ENCODE measurements at places on chromosomes 6 and 20. TPM values are rescaled to one million over a fixed set of nuclear protein-coding genes. Genes with fewer than 3 reads are reported as not detected.

Gene OR14J1
- total RNA-seq, result not detected

Gene FNDC1
- 0.05 TPM for total RNA-seq

Gene CHRNA4
- total RNA-seq, result not detected

- no peaks in the 10 kb centered on the region for H3K27me3 ChIP-seq
- no peaks in the 10 kb centered on the region for H3K4me1 ChIP-seq
- H3K4me3 ChIP-seq, result no peak overlapping the region
- no peaks in the 10 kb centered on the region for H3K36me3 ChIP-seq
These were observed 74.0 kb upstream of the XRN2 start for GRCh38 chr20:21229163-21229562.

DNA sequence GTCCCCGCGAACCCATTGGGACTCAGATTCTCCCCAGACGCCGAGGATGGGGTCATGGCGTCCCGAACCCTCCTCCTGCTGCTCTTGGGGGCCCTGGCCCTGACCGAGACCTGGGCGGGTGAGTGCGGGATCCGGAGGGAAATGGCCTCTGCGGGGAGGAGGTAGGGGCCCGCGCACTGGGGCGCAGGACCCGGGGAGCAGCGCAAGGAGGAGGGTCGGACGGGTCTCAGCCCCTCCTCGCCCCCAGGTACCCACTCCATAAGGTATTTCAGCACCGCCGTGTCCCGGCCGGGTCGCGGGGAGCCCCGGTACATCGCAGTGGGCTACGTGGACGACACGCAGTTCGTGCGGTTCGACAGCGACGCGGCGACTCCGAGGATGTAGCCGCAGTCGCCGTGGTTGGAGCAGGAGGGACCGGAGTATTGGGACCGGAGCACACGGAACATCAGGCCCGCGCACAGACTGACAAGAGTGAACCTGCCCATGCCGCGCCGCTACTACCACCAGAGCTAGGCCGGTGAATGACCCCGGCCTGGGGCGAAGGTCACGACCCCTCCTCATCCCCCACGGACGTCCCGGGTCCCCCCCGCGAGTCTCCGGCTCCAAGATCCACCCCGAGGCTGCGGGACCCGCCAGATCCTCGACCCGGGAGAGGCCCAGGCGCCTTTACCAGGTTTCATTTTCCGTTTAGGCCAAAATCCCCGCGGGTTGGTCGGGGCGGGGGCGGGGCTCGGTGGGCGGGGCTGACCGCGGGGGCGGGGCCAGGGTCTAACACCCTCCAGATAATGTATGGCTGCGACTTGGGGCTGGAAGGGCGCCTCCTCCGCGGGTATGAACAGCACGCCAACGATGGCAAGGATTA lies 15.7 kb upstream of the HLA-A start:
- peak overlapping the region; percentile 68 for H3K4me3 ChIP-seq
- DNase-seq, result peak; percentile 93
- peak overlapping the region; percentile 99 for H3K27ac ChIP-seq
- no peaks in the 10 kb centered on the region for H3K36me3 ChIP-seq

DNA sequence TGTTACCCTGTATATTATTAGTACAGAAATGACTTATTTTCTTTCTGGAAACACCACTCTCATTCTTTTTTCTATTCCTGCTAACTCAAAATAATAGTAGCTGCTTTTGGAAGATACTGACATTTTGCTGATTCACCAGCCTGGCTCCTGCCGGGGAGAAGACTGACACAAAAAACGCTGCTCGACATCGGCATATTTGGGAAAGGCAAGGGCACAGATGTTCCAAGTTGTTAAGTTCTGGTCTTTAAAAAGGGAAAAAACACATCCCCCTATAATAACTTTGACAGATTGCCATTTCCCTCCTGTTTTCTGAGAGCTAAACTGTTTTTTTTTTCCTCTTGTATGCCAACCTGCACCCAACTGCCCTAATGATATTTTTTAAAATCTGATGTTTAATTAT lies 55.4 kb downstream of the CTNNBL1 start:
- H3K36me3 ChIP-seq, result no peaks in the 10 kb centered on the region
- H3K4me1 ChIP-seq, result no peaks in the 10 kb centered on the region
- H3K27me3 ChIP-seq, result no peaks in the 10 kb centered on the region

DNA sequence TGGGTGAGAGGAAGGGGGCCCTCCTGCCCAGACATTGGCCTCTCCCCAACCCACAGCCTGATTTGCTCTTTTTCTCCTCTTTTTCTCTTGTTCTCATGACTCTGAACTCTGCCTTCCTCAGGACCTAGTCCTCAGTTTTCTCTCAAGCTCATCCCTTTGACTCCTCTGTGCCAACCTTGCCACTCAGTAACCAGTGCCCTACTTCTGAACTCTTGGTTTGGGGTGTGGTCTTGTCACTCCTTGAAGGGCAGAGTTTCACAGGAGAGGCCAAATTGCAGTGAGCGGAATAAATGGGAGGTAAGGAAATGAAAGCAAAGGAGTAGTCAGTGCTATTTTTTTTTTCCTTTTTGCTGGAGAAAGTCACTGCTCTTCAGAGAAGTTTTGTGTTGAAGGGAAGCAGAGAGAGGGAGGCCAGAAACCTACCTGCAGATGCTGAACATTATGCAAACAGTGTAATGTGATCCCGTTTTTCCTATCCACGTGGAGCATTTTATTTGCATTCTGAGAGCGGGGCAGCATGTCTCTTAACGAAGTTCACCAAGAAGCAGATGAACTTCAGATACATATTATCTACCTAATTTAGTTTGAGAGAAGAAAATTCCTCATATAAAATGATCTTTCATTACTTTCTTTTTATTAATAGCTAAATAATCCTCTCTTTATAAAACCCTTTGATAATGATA lies 26.9 kb downstream of the CFAP61 start:
- no peak overlapping the region for H3K27ac ChIP-seq
- H3K4me3 ChIP-seq, result no peak overlapping the region
- no peaks in the 10 kb centered on the region for H3K27me3 ChIP-seq
- no peaks in the 10 kb centered on the region for H3K36me3 ChIP-seq
- no peaks in the 10 kb centered on the region for H3K4me1 ChIP-seq
- DNase-seq, result no peak

- no peak overlapping the region for H3K4me3 ChIP-seq
- H3K27ac ChIP-seq, result no peak overlapping the region
- H3K4me1 ChIP-seq, result no peaks in the 10 kb centered on the region
- H3K27me3 ChIP-seq, result no peaks in the 10 kb centered on the region
These were observed 35.3 kb downstream of the ESR1 start for GRCh38 chr6:151842816-151843215.

DNA sequence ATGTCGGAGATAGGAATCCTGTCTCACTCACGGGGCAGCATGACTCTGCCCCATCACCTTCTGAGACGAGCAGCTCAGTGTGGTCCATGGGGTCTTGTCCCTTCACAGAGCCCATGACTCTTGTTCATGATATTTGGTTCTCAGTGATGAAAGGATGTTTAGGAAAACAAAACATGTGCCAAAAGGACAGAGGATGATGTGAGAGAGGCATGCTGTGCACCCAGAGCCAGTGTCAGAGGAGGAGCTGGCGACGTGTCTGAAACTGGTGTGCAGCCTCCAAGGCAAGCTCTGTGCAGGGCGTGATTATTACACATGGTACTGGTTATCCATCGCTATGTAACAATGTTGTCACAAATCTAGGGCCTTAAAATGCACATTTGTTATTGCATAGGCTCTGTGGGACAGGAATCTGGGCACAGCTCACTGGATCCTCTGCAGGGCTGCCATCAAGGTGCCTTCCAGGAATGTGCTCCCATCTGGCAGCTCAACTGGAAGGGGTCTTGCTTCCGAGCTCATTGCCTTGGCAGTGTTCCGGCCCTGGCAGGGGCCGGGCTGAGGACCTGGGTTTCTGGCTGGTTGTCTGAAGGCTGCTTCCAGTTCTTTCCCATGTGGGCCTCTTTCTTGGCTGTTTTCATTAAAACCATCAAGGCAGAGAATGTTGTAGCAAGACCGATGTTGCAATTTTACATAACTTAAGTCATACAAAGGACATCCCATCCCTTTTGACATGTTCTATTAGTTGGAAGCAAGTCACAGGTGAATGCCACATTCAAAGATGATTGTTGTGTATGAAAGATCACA lies 175.4 kb downstream of the ERMARD start:
- H3K4me1 ChIP-seq, result no peaks in the 10 kb centered on the region
- no peaks in the 10 kb centered on the region for H3K27me3 ChIP-seq
- no peaks in the 10 kb centered on the region for H3K36me3 ChIP-seq
- H3K27ac ChIP-seq, result no peak overlapping the region

DNA sequence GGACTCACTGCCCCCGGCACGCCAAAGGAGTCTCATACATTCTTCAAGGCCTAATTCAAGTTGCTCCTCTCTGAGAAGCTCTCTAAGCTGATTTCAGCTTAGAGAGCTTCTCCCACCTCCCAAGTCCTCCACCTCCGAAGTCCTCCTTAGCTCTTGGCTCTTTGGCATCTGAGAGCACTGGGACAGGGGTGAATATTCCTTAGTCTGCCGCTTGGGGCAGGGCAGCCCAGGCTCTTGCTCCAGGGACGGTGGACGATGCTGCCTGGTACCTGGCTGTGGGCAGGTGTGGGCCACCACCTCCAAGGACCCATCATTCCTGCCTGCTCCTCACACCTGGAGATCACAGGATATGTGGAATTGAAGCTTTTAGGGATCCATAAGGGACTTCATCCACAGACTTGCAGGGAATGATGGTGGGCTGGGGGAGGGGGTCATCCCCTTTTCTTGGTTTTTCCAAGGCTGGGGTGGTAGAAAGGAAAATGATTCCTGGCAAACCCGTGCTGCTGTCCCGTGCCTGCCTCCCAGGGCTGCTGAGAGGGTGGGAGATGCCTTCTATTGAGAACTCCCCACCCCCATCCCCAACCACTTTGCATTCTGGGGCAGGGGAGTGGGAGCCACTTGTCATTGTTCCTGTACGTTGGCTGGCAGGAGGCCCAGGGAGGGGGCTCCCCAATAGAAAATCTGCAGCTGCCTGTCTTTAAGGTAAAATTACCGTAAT lies 57.4 kb downstream of the ARHGAP40 start:
- no peaks in the 10 kb centered on the region for H3K36me3 ChIP-seq
- no peaks in the 10 kb centered on the region for H3K27me3 ChIP-seq
